Esophagus squamous epithelium (tissue), 5 donors: ENCODE measurements at places on chromosomes 6 and 20.

DNA sequence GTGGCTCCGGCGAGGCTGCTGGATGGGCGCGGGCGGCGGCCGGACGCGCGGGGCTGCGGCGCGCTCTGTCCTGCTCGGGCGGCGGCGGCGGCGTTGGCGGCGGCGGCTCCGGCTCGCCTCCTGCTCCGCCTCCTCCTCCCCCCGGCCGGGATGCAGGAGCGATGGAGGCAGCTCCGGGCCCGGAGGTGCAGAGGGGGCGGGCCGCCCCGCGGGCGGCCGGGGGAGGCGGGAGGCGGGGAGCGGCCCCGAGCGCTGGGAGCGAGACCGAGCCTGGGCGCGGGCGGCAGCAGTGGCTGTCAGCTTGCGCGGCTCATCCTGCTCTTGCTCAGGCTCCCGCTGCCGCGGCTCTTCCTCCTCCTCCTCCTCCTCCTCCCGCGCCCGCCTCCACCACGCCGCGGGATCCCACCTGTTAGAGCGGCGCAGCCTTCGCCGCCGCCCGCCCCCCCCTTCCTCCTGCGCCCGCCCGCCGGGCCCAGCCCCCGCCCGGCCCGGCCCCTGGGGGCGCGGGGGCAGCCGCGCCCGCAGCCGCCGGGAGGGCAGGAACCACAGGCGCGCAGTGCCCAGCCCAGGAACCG, at the start of gene NOL4L:
NOL4L (minus strand) TSS at position 323 of the 575 bp plus-strand sequence. CDS start 443 bp downstream, outside the sequence.
- DNase-seq, result no peak

GRCh38 chr6:12666886-12667285, 49.7 kb upstream of the PHACTR1 start:
- no peak for DNase-seq

GRCh38 chr6:37042150-37042549, 36.7 kb downstream of the FGD2 start:
- no peak for DNase-seq

GRCh38 chr6:43977404-43978111, 149.7 kb downstream of the MRPL14 start:
- no peak for DNase-seq

DNA sequence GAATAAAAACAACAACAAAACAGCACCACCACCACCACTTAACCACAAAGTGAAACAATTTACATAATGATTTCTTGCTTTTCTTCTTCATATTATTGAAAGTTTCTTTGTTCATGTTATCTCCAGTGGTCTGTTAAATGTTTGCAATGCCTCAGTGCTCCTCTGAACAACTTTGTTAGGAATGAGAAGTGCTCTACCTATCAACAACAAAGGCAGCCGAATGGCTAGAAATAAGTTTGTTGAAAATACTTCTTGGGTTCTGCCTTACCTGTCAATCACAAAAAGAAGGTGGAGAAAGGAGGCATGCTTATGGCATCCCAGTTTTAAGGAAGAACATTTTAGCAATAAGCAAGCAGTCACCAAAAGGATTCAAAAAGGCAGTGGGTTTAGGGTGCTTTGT, 490.2 kb downstream of the PRKN start:
- no peak for DNase-seq

DNA sequence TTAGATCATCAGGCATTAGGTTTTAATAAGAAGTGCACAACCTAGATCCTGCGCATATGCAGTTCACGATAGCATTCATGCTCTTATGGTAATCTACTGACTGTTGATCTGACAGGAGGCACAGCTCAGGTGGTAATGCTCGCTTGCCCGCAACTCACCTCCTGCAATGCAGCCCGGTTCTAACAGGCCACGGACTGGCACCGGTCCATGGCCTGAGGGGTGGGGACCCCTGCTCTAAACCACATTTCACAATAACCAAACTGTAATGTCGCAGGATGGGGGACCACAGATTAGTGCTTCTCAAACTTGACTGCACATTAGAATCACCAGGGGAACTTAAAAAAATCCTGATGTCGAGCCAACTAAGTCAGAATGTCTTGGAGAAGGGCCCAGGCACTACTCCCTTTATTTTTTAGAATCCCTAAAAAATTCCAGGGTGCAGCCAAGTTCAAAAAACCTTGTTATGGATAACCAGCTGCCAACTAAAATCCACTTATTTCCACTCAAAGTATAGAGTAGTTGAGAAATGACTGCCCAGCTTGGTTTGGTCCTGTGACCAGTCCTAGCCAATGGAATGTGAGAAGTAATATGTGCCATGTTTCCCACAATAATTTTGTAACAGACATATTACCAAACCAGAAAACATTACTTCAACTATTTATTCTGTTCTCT, 3.1 kb downstream of the SHPRH start:
- DNase-seq, result no peak

GRCh38 chr6:16949716-16950115, 152.1 kb upstream of the STMND1 start:
- no peak for DNase-seq
